Inflammatory macrophage treated with lipopolysaccharide for 4 hours (primary cell): ENCODE measurements at places on chromosomes 6 and 20.
A peak's percentile ranks its signal among the peaks of the same experiment; 100 is the strongest.

DNA sequence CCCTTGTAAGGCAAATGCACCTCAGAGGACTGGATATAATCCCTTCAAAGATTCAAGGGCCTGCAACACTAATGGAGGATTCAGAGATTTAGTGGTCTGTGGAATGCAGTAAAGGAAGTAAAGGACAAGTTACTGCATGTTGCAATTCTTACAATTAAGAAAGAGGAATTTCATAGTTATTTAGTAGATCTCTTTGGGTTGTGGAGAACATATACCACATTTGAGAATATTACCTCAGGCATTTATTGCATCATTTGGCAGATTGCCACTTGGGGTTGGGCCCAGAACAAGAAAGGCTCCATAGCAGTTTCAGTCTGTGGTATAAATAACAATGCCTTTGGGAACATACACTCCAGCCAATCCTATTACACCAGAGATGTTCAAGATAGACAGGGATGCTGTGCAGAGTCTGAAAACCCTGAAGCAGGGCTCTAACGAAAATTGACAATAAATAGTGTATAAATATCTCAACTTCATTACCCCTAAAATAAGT lies 20.9 kb upstream of the EPM2A start:
- DNase-seq: peak; percentile 81

DNA sequence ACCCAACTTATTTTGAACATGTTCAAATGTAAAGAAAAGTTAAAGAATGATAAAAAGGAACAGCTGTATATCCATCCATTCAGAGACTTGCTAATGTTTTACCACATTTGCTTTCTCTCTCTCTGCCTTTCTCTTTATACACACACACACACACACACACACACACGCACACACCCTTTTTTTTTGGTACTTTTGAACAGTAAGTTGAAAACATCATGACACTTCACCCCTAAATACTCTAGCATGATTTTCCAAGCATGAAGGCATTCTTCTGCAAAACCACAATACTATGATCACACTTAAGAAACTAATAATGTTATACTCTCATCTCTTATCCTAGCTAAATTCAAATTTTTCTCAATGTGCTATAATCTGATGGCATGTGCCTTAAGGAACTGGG lies 192.3 kb downstream of the UTRN start:
- no peak for DNase-seq

GRCh38 chr6:13807696-13808095 lies 6.7 kb downstream of the MCUR1 start:
- no peak for DNase-seq

- DNase-seq: no peak
Measured at GRCh38 chr6:163984124-163984936, 569.8 kb downstream of the QKI start.

DNA sequence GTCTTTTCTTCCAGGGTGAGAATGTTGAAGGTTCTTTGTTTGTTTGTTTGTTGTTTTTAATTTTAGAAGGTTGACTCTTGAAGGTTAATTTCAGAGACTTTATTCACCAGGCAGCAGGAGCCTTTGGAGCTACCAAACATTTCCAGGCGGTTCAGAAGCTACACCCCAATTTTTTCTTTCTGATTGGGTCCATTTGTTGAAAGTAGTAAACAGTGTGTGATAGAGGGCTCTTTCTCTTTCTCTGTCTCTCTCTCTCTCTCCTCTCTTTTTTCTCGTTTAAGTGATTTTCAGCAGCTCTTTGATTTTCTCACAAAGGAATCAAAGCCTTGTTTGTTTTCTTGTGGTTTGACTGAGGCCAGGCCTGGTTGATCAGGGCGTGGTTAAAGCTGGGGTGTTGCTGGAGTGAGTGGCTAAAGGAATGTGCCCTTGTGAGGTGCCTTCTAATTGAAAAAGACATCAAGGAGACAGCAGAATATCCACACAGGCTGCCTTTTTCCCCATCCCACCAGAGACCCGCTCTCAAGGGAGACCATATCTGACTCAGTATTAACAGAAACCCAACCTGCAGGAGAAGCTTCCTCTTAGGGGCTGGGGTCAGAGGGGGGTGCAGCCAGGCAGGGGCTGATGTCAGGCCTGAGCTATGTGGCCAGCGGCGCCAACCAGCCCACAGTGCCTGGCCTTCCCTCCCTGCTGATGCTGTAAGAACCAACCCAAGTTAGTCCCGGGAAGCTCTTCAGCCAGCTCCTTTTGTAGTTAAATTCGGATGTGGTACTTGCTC lies 40.4 kb upstream of the NAA20 start:
- DNase-seq: peak; percentile 35

DNA sequence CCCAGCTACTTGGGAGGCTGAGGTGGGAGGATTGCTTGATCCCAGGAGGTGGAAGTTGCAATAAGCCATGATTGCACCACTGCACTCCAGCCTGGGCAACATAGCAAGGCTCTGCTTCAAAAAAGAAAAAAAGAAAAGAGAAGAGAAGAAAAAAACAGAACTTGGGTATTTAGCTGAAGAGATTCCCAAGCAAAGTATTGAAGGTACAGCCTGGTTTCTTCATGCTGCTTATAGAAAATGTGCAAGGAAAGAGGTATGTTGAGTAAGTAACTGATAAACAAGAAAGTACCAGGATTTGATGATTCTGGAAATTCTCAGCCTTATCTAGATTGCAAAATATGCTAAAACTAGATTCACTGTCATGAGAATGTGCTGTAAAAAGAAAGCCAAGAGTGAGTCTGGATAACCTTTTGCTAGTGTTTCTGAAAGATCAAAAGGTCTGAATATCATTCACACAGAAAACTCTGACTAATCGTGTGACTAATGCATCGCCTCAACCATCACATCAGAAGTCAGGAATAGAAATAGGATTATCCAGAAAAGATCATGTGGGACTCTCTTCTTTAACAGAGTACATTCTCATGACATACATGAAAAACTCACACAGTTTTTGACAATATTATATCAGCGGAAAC lies 32.4 kb upstream of the NOP56 start:
- DNase-seq: peak; percentile 5

DNA sequence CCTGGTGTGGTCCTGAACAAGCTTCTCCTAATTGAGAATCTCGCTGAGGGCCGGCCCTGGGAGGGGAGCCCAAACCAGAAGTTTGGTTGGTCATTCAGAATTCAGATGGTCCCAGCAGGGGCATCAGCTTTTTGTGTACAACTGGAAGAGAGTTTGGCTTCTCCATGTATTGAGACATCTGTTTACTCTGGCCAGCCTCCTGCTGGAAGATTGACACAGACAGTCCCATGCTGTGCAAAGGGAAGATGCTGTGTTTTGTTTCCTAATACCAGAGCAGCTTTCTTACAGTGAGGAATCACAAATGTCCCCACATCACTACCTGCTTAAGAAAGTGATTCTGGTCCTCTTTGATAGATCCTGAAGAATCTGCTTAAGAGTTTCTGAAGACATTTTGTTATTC lies 97.8 kb downstream of the PLEKHG1 start:
- no peak for DNase-seq

GRCh38 chr6:6612308-6612707 lies 23.8 kb downstream of the LY86 start:
- no peak for DNase-seq

DNA sequence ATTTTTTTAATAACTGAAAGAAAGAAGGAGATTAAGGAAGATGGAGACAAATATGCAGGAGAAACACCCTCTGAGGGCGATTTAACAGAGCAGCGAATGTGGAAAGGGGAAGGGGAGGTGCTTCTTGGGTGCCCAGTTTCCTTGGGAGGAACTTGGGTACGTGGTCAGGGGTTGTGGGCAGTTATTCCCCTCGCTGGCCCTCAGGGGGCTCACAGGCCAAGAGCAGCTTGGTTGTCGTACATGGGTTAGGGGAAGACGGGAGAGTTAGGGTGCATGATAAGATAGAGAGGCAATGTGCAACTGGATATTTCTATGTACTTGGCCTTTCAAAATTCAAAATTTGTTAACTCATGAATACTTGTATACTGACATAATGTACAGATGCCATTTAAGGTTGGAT lies 7.0 kb upstream of the TUBB2A start:
- DNase-seq: no peak

DNA sequence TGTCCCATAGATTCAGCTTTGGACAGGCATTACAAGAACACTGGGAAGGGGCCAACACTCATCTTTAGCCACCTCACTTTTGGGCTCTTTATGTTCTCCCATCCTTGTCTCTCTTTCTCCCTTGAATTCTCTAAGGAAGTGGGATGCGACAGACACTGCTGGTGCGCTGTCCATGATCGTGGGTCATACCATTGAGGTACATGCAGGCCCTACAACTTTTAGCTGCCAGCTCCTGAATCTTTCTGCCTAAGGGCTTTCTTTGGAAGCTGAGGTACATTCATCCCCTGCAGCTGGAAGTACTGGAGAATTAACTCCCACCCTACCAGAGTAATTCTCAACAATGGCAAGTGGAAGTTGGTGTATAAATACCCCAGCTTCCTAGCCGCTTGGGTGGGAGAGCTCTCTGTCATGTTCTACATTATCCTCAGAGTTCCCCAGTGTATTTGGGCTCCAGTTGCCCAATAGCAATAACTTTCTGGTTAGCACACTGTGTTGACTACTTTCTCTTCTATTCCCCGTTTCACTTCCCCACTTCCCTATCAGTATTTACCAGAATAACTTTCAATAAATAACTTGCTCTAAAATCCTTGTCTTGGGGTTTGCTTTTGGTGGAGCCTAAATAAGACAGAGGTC lies 309.4 kb upstream of the RNF24 start:
- DNase-seq: peak; percentile 84

DNA sequence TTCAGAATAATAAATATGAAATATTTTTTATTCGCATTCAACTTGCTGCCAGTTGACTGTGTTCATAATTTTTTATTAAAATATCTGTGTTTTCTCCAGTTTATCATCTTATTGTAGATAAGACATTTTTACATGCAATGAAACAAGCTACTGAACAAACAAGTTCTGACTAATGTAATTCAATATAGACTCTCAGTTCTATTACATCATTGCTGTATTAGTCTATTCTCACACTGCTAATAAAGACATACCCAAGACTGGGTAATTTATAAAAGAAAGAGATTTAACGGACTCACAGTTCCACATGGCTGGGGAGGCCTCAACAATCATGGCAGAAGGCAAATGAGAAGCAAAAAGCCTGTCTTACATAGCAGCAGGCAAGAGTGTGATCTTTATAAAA lies 1357.7 kb upstream of the CITED2 start:
- DNase-seq: no peak

GRCh38 chr20:11180186-11180585 lies 506.4 kb upstream of the JAG1 start:
- DNase-seq: no peak

GRCh38 chr20:37382482-37383120 lies 36.7 kb downstream of the SRC start:
- DNase-seq: peak; percentile 63

DNA sequence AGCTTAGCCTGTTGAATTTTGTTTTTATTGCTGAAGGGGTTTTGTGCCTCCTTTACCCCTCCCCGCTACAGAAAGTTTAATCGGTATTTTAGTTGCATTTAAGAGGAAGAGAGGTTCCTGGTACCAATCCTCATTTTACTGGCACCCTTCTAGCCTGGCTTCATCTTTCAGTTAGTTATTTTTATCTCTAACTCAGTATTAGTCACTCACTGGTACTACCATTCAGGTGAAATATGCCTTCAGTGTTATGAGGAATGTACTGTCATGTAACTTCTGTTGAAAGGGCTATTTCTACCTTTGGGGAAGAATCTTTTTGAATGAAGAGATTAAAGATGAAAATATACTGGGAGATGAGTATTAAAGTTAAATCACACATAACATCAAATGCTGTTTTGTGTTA lies 211.8 kb downstream of the CDKAL1 start:
- no peak for DNase-seq

GRCh38 chr20:34546751-34547181 lies 11.8 kb upstream of the MAP1LC3A start:
- no peak for DNase-seq

DNA sequence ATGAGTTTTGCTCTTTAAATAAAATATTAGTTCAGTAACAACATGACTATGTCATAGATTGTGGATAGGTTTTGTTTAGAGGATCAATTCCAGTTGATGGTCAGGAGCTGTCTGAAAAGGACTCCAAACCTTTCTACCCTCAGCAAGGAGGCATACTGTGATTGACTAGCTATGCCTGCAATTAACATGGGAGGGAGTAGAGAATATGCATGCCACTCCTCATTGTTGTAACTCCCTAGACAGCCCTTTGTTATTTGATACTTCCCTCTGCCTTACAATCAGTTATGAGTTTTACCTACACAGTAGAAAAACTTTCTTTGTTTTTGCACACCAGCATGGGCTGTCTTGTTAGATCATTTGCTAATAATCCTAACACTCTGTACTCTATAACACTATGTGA lies 1418.5 kb downstream of the KHDRBS2 start:
- no peak for DNase-seq

- no peak for DNase-seq
Measured at GRCh38 chr20:7379621-7380220, 560.5 kb downstream of the HAO1 start.

GRCh38 chr6:99521633-99522151 lies 6.5 kb upstream of the USP45 start:
- no peak for DNase-seq

DNA sequence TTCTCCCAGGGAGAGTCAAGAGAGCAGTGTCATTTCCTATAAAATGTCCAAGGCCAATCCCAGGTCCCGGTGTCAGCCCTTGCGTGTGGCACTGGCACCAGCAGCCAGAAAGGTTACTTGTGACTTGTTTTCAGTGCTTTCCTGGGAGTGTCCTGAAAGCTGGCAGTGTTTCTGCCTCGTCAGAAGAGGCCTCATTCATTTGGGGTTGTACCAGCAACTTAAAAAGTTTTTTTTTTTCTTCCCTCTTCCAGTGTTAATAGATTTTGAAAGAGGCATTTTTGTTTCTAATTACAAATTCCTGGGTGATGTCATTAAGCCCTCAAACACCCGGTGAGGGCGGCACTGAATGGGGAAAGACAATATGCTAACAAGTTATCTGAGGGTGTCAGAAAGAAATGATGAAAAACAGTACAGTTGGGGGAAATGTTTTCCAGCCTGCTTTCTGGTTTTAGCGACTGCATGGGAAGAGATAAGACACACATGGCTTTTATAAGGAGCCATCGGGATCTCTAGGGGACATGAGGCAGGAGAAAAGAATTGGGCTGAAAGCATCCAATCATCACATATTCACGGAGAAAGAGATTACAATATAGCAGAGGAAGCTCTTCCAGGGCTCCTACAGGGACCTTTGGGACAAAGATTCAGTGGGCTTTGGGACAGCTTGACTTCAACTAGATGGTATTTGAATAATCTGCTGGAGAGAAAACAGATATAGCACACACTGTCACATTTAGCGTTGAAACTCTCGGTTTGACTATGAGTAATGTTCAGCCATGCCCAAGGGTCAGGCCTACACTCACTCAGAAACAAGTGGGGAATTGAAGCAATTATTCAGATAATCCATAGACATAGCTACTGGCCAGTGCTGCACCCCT lies 153.0 kb downstream of the BCAS1 start:
- DNase-seq: peak; percentile 95

GRCh38 chr20:63119121-63119962 lies 96.6 kb downstream of the YTHDF1 start:
- no peak for DNase-seq

DNA sequence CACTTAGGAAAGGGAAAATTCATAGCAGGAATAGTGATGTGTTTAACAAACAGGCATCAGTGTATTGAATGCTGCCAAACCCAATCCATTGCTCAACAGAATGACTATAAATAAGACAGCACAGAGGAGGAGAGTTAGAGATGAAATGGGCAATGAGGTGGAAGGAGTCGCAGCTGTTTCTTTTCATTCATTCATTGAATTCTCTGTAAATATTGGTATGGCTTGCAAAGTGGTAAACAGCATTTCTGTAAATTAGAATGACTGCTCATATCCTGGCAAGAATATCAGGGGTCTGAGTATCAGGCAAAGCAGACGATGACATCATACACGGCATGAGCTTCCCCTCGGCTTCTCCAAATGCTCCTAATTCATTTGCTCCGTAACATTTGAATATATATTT lies 703.6 kb upstream of the SLC35B3 start:
- no peak for DNase-seq

GRCh38 chr20:44689809-44690208 lies 25.4 kb upstream of the CCN5 start:
- no peak for DNase-seq
